Non-pigmented ciliary epithelial cell (primary cell): ENCODE measurements at places on chromosomes 12 and 14.

GRCh38 chr12:101648195-101648594 lies 49.2 kb upstream of the CHPT1 start:
- no peak for DNase-seq

DNA sequence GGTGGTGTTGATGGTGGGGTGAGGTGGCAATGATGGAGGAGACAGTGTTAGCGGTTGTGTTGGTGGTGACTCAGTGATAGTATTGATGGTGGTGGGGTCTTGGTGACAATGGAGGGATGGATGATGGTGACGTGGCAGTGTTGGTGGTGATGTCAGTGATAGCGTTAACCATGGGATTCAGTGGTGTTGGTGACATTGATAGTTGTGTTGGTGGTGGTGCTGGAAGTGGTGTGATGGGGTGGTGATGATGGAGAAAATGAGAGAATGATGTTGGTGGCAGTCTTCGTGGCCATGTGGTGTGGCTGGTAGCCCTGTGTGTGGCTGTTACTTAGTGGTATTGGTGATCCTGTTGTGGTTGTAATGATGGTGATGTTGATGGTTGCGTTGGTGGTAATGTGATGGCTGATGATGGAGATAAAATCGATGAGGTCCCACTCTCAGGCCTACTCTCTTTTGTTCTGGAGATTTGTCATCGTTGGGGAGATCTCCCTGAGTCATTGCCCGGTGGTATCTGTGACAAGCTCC lies 2.6 kb downstream of the DTX1 start:
- no peak for DNase-seq

GRCh38 chr14:63301891-63302534 lies 16.7 kb downstream of the GPHB5 start:
- DNase-seq = no peak

GRCh38 chr14:54766276-54767138 lies 136.1 kb downstream of the GCH1 start:
- DNase-seq = no peak

GRCh38 chr14:36430662-36431084 lies 89.4 kb downstream of the NKX2-1 start:
- no peak for DNase-seq

DNA sequence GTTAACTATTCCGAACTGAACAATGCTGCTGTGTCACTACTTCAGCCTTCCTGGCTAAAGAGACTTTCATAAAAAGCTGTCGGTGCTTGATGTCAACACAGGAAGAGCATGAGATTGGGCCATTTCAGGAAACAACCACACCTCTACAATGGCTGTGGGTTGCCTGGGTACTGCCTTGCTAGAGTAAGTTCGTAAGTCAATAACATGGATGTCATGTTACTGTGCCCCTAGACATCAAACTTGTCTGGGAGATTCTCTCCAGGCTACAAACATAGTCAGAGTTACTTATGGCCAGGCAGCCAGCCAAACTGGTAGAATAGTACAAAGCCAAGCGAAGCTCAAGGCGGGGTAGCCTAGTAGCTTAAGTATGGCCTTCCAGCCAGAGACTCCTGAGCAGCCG lies 23.1 kb downstream of the MAX start:
- DNase-seq = no peak

- DNase-seq = no peak
Measured at GRCh38 chr12:93782853-93783252, 105.7 kb downstream of the CRADD start.

DNA sequence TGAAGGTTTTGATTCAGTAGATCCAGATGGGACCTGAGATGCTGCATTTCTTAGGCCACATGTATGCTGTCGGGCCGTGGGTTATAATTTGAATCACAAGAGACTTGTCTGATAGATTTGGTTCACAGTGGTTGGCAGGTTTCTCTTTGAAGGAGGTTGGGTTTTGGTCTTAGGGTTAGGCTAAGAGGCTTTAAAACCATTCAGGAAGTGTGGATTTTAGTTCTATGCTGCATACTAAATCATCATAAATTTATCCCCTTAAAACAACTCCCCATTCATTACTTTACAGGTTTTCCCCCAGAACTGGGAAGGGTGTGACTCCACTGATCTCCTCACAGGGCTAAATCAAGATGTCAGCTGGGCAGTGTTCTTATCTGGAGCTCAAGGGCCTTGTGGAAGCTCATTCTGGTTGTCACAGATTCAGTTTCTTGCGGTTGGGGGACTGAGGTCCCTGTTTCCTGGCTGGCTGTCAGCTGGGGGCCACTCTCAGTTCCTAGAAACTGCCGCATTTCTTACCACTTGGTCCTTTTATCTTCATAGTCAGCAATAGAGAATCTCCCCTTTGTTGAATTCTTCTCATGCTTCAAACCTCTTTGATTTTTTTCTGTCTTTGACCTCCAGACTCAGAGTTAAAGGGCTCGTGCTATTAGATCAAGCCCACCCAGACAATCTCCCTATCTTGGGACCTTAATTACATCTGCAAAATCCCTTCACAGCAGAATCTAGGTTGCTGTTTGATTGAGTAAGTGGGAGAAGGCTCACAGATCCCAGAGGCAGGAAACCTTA lies 20.6 kb upstream of the PCNX1 start:
- DNase-seq = no peak

DNA sequence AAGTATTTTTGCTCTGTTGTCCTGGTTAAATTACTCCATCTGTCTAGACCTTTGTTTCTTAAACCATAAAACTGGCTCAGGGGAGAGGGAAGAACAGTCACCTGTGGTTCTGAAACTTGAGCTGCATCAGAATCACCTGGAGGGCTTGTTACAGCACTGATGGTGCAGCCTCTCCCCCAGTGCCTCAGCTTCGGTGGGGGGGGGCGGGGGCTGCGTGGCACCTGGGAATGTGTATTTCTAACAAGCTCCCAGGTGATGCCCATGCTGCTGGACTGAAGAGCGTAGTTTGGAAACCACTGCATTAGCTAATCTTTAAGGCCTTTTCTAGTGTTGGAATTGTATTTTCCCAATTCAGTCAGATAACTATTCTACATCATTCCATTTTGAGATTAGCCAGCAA lies 42.7 kb downstream of the GPHB5 start:
- no peak for DNase-seq

DNA sequence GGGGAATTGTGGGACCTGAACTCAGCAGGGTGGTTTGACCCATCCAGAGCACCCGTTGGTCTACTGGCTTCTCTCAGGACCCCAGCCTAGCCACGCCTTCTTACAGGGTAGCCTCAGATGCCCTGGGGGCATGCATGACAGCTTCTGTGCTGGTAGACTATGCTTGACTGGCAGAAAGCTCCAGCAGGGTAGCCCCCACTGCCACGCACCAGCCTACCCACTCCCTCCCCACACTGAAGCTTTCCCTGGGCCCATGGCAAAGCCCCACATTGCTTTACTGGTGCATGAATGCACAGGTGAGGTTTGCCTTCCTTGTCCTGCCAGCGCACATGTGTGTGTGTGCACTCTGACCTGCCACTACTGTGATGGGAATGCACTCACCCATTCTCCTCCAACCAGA lies 772.2 kb downstream of the LRFN5 start:
- DNase-seq = no peak

DNA sequence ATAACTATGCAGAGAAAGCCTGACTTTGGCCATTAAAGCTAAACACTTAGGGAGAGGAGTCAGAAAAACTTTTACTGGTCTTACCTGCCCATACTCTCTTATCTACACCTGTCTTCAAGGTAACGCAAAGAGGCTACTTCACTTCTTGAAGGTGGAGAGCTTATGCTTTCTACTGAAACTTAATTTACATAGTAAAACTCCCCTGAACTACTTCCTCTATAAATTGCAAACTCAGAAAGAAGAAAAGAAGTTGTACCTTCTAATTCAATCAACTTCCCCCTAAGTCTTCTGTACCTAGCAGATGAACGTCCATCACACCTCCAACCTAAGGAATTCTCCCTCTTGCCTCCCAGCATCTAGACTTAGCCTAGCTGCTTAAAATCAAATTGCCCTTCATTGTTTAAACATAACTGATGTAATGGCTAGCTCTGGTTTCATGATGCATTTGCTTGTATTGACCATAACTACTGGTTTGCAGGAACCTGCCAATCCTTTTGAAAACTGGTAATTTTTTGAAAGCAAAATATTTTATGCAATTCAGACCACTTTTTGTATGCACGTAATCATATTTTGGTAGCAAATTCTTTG lies 87.7 kb downstream of the STON2 start:
- DNase-seq = no peak

DNA sequence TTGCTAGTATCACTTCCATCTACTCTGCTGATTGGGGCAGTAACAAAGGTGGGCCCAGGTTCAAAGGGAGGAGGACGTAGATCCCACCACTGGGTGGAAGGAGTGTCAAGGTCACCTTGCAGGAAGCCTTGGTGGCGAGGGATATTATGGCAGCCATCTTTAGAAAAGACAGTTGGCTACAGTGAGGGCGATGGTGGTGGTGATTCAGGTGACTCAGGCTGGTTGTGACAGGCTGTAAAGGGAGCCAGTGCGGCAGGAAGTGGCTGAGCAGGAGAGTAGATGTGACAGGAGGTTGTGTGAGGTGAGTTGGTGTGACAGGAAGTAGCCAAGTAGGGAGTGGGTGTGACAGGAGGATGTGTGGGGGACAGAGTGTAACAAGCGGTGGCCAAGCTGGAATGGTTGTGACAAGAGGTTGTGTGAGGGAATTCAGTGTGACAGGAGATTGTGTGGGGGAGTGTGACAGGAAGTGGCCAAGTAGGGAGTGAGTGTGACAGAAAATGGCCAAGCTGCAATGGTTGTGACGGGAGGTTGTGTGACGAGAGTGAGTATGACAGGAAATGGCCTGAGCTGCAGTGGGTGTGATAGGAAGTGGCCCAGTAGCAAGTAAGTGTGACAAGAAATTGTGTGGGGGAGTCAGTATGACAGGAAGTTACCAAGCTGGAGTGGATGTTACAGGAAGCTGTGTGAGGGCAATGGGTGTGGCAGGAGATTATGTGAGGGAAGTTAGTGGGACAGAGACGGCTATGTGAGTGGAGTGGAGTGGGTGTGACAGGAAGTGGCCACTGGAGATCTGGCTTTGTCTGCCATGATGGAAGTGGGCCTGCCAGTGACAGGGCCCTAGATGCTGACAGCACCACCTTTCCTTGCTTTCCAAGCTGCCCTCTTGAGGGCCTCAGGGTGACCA lies 136.5 kb upstream of the MYL2 start:
- DNase-seq = no peak

GRCh38 chr14:98689951-98690350 lies 582.0 kb downstream of the BCL11B start:
- DNase-seq = no peak

GRCh38 chr12:8742501-8742900 lies 44.7 kb downstream of the RIMKLB start:
- peak; percentile 3 for DNase-seq

- DNase-seq = no peak
Measured at GRCh38 chr14:67493092-67493717, 4.7 kb upstream of the TMEM229B start.

DNA sequence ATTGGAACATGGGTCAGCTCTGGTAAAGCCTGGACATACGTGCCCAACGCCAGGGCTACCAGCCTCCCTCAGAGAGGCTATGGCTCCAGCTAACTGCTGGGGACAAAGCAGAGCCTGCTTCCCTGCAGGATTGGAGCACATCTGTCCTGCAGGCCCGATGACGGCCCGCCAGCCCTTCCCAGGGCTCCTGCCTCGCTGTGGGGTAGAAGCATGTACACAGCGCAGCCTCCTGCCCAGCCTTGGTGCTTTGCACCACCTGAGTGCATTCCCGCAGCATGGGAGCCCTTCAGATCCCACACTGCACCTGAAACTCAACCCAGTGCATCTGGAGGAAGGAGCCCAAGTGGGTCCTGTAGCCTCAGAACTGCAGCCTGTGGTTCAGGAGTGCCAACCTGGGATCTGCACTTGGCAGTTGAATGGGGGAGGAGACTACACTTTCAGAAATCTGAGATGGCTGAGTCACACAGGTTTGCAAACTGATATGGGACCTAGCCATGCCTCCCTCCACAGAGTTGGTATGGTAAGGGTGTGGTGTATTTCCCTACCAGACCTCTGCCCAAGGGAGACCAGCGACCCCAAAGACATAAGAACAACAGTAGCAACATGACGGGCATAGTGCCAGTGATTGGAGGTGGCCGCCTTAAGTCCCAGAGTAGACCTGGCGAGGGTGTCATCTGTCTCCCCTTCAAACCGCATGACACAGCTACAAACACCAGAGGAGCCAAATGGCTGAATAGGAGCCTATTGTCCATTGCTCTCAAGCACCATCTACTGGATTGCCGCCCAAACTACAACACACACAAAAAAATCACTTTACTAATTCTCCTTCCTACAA lies 273.9 kb upstream of the MIS18BP1 start:
- DNase-seq = peak; percentile 0

GRCh38 chr14:52911904-52912303 lies 38.9 kb downstream of the FERMT2 start:
- no peak for DNase-seq

- no peak for DNase-seq
Measured at GRCh38 chr14:99231850-99232713, 39.9 kb downstream of the BCL11B start.

- no peak for DNase-seq
Measured at GRCh38 chr14:65286443-65286842, 126.1 kb upstream of the FUT8 start.

DNA sequence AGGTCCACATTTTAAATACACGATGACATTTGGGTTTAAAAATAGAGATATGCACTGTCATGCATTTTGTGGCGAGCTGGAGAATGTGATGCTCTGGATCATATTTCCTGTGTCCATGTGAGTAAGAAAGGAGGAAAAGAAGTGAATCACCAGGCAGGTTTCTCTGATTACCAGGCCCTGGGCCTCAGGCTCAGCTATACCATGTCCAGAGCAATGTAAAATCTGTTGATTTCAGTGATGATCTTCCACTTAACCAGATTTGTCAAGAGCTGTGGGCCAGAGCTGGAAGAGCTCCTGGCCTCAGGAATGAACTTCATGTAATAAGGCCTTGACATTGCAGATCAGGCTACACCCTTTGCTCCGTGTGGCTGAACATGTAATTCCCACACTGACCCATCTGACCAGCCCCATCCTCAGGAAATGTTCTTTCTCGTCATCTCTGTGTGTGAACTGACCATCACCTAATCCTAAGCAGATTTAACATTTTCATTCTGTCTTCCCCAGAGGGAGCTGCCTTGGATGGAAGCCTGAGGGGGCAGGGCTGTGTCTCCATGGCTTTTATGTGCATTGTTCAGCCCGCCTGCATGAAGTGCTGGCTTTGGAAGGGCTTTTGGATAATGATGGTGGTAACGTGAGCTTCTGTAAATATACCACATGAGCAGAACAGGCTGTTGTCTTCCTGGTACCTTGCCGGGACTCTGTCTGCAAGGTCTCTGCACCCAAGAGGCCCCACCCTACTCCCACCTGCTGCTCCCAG lies 54.5 kb downstream of the CRACR2A start:
- peak; percentile 86 for DNase-seq
